ENCODE measurements at places on chromosomes 2 and 18. TPM values are rescaled to one million over a fixed set of nuclear protein-coding genes. Genes with fewer than 3 reads are reported as not detected.

The NETO1 gene
- polyA plus RNA-seq: 2.1 TPM

The CCDC148 gene
- 0.55 TPM for polyA plus RNA-seq

- no peak for DNase-seq
- H3K36me3 ChIP-seq: no peaks in the 10 kb centered on the region
- no peaks in the 10 kb centered on the region for H3K27me3 ChIP-seq
- no peaks in the 10 kb centered on the region for H3K4me1 ChIP-seq
Measured at GRCh38 chr2:108323619-108324018, 34.9 kb downstream of the SULT1C2 start.

The TUBA4A gene
- polyA plus RNA-seq: 102 TPM

DNA sequence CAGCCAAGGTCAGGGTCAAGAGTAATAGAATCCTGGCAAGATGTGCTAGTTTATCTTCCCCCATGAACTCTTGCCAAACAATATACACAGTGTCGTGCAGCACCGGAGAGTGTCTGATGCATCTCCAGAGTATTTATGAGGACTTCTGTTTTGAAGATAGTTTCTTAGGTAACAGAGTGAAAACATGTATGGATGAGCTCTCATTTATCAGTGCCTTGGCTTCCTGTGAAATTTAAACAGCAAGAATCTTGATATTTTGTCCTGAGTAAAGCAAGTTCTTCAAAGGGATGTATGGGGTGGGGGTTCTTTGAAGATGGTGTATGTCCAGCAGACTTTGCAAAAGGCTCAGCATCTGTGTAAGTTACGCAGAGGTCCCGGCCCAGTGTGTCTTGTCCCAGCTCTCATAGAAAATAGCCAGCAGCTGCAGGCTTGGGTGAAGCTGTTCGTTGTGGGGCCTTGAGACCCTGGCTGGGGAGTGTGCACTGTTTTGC, 361.0 kb upstream of the NT5C1B start:
- H3K4me3 ChIP-seq: no peak overlapping the region
- H3K27me3 ChIP-seq: no peaks in the 10 kb centered on the region
- no peak overlapping the region for H3K27ac ChIP-seq
- H3K36me3 ChIP-seq: no peaks in the 10 kb centered on the region
- no peak for DNase-seq

DNA sequence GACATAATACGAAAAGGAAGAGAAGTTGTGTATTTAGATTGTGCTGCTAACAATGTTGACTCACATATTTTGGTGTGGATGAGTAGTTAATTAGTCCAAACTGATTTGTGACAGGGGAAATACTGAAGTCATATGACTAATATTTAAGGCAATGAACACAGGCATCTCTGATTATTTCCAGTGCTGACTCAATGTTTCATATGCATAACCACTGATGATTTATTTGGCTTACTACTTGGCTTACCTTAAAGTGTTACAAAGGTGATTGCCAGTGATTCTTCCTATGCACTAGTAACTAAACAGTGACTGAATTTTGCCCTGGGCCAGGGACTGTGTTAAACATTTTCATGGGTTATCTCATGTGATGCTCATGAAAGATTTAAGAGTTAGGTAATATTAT, 722.6 kb downstream of the METTL4 start:
- H3K27ac ChIP-seq: no peak overlapping the region
- no peaks in the 10 kb centered on the region for H3K36me3 ChIP-seq
- H3K4me1 ChIP-seq: no peaks in the 10 kb centered on the region
- H3K27me3 ChIP-seq: no peaks in the 10 kb centered on the region

- DNase-seq: peak; percentile 43
- peaks cover 2% of the 10 kb centered on the region for H3K27me3 ChIP-seq
- peak overlapping the region; percentile 70 for H3K4me3 ChIP-seq
- no peaks in the 10 kb centered on the region for H3K4me1 ChIP-seq
- peak overlapping the region; percentile 81 for H3K27ac ChIP-seq
Measured at GRCh38 chr2:26299471-26300101, 46.4 kb upstream of the SELENOI start.

DNA sequence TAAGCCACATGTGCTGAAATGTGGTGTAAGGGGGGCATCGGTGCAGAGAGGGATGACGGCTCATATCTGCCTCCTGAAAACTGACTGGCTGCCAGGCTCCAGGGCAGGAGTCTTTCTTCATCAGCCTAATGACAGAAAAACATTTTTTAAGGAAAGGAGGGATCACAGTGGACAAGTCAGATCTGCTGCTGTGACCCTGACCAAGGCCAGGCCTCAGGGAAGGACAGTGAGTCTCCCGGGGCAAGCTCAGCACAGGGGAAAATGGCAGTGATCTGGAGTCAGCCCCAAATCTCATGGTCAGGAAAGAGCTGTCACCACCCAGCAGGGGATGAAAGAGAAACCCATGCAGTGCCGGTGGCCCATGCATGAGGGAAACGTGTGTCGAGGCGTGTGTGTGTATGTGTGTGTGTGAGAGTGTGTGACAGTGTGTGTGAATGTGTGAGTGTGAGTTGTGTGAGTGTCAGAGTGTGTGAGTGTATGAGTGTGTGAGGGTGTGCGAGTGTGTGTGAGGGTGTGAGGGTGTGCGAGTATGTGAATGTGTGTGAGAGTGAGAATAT, 134.5 kb downstream of the INHBB start:
- H3K27me3 ChIP-seq: no peaks in the 10 kb centered on the region
- no peak for DNase-seq
- H3K4me3 ChIP-seq: no peak overlapping the region
- no peaks in the 10 kb centered on the region for H3K4me1 ChIP-seq
- H3K36me3 ChIP-seq: no peaks in the 10 kb centered on the region
- H3K27ac ChIP-seq: no peak overlapping the region

DNA sequence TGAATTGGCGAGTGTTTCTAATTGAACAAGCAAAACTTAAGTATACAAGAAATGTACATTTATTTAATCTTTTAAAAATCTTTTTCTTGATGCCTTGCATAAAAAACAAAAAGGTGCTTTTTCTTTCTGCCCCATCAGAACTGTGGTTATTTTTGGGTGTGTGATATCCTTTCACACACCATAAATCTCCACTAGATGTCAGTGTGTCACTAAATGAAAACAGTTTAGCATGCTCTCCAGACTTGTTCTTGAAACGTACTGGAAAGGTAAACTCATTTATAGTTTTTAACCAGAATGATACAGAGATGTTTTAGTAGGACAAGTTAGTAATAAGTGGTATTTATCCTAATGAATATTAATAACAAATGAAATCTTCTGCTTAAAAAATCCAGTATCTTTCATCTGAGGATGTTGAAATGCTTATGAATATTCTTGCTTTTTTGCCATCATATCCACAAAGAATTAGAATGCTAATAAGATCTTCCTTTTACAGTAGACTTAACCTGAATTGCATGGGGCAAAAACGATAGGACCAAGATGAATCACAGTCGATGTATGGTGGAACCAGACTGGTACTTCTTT, 96.8 kb downstream of the UBE2E3 start:
- no peaks in the 10 kb centered on the region for H3K36me3 ChIP-seq
- no peaks in the 10 kb centered on the region for H3K27me3 ChIP-seq
- no peak overlapping the region for H3K27ac ChIP-seq
- H3K4me3 ChIP-seq: no peak overlapping the region
- no peaks in the 10 kb centered on the region for H3K4me1 ChIP-seq

DNA sequence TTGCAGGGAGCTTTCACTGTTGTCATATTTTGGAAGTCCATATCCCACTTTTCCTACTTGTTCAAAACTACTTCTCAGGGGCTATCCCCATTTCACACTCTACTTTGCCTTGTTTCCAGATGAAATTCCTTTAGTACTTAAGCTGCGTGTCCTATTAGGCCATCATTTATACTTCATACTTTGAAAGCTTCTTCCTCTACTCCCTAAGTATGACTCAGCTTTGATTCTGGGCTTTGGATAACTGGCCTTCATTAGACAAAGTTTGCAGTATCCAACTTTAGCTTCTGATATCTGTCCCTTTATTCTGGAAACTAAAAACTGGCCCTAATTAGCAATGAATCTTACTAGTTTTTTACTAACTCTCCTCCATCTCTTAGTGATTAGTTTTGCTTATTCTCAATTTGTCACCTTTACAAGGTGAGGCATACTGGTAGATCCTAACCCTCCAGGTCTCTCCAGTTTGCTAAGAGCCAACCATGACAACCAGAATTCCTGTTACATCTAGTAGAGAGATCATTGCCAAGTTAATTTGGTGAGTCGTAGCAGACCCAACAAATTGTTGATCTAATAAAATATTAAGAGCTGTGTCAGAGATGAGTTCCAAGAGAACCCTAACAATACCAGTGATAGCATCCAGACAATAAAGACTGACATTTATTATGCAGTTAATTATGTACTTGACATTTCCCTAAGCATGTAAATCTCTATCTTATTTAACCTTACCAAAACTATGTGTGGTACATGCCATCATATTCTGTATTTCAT, 31.2 kb upstream of the ITGAV start:
- H3K27ac ChIP-seq: no peak overlapping the region
- no peaks in the 10 kb centered on the region for H3K27me3 ChIP-seq
- no peak overlapping the region for H3K4me3 ChIP-seq
- no peaks in the 10 kb centered on the region for H3K4me1 ChIP-seq

DNA sequence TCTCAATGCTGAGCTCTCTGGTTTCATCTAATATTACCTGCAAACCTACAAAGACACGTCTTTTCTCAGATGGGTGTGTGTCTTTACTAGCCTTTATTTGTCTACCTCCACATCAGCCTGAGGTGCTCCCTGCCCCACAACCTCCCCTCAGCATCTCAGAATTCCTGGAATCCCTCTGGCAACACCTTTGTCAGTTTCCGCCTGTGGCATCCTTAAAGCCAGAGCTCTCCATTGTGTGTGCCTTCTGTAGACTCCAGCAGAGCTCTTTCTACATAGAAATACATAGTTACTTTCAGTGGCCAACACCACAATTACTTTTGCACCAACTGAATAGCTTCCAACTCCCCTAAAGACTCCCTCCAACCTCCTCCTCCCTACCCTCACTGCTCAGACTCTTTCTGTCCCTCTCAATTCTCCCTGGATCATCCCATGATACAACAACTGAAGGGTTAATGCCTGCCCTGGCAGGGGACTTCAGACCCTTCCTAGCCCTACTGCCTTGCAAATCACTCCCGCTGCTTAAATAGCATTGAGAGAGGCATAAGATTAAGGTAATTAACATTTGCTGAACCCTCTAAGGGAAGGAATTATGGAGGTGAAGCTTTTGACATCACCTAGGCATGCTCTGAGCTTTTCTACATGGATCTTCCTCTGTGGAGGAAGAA, 39.6 kb upstream of the RMDN2 start:
- no peaks in the 10 kb centered on the region for H3K36me3 ChIP-seq
- H3K4me3 ChIP-seq: no peak overlapping the region
- no peaks in the 10 kb centered on the region for H3K4me1 ChIP-seq
- no peak overlapping the region for H3K27ac ChIP-seq

Data from thymus (tissue), 14 donors.